ENCODE measurements at places on chromosomes 5 and 9.

DNA sequence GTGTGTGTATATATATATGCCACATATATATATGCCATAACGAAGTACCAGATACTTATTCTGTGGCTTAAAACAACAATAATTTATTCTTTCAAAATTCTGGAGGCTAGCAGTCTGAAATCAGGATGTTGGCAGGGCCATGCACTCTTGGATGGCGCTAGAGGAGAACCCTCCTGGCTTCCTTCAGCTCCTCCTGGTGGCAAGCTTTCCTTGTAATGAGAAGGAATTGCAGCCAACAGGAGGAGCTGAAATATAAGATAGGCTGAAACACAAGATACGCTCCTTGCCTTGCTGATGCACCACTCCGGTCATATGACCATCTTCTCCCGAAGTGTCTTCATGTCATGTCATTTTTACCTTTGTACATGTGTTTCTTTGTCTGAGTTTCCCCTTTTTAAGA lies 368.1 kb upstream of the CTNND2 start:
- DNase-seq = no peak

DNA sequence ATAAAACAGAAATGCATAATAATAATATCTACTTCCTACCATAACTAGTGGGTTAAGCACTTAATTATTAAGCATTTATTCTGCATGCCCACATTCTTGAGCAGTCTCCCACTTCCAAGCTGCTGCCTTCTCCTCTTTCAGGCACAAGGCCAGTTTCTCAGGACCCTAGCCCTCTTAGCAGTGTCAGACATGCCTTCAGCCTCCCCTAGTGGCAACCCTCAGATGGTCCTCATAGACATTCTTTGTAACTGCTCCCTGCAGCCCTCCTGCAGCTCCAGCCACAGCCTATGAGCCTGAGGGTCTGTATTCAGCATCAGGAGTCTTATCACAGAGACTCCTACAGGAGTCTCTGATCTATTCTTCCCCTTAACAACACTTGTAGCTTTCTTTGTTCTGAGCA lies 3.9 kb downstream of the IL9 start:
- DNase-seq = no peak

- no peak for DNase-seq
These were observed 36.2 kb upstream of the CKS2 start for GRCh38 chr9:89274838-89275237.

GRCh38 chr5:41918105-41918504 lies 7.0 kb upstream of the FBXO4 start:
- DNase-seq = no peak

- DNase-seq = no peak
These were observed 21.3 kb downstream of the GALNT10 start for GRCh38 chr5:154211641-154212390.

GRCh38 chr5:147057051-147057450 lies 177.8 kb upstream of the STK32A start:
- no peak for DNase-seq

- no peak for DNase-seq
These were observed 4.4 kb downstream of the HNRNPH1 start for GRCh38 chr5:179618923-179619554.

GRCh38 chr5:102737805-102738469 lies 17.2 kb upstream of the PAM start:
- DNase-seq = no peak

DNA sequence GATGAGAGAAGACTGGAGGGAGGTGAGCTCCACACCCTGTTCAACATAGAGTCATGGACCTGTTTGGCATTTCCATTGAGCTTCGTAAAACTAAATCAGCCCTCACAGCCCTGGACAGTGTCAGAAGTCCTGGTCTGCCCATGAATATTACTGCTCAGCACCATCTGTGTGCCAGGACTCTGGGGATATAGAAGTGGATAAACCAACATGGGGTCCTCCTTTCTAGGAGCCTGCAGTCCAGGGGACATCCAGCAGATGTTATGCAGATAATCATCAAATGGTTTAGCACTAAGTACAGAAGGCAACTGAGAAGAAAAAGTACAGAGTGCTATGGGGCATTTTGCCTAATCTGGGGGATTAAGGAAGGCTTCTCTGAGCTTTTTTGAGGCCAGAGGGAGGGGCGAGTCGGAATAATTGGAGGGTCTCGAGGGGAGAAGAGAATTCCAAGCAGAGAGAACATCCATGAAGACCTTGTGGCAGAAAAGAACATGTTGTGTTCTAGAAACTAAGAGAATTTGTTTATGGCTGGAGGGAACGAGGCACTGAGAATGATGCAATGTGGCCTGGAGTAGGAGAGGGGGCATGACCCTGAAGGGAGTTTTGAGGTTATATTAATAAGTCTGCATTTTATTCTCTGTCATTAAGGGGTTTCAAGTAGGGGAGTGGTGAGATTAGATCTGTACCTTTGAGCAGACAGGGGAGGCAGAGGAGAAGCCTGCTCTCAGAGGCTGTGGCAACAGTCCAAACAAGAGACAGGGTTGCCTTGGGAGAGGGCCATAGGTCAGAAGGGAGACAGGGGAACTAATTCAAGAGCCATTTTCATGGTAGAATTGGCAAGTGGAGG lies 63.5 kb upstream of the SLC2A8 start:
- DNase-seq = no peak

- no peak for DNase-seq
These were observed 101.0 kb upstream of the PIK3R1 start for GRCh38 chr5:68114378-68115040.

GRCh38 chr5:179309383-179309670 lies 35.9 kb downstream of the ADAMTS2 start:
- no peak for DNase-seq

- no peak for DNase-seq
These were observed 218.7 kb downstream of the IRX2 start for GRCh38 chr5:2532809-2533208.
